ENCODE measurements at places on chromosomes 6 and 20. TPM values are rescaled to one million over a fixed set of nuclear protein-coding genes. Genes with fewer than 3 reads are reported as not detected.

The RAET1L gene
- not detected for total RNA-seq

- H3K4me3 ChIP-seq, result no peak overlapping the region
- no peak for DNase-seq
- H3K4me1 ChIP-seq, result no peaks in the 10 kb centered on the region
- no peaks in the 10 kb centered on the region for H3K27me3 ChIP-seq
- no peak overlapping the region for H3K27ac ChIP-seq
Observed at GRCh38 chr20:24033151-24033550, 44.6 kb upstream of the GGTLC1 start.

DNA sequence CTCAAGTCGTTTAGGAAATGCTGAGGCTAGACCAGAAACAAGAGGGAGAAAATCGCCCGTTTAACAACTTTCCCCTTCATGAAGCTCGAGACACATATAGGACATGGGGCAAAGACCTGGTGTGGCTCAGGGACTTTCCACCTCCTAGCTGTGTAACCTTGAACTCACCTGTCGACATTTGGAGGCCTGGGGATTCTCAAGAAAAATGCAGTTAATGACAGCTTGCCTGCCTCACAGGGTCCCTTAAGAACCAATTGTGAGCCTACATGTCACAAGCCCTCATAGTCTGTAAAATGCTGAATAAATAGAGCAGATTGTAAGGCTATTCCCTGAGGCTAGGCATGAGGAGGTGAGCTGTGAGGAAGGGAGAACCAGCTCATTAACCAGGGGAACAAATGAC is 35.1 kb downstream of the MGME1 start:
- peaks cover 8% of the 10 kb centered on the region for H3K4me1 ChIP-seq
- DNase-seq, result no peak
- no peak overlapping the region for H3K27ac ChIP-seq
- no peak overlapping the region for H3K4me3 ChIP-seq
- no peaks in the 10 kb centered on the region for H3K36me3 ChIP-seq

GRCh38 chr6:14459315-14459714 is 341.7 kb downstream of the CD83 start:
- H3K36me3 ChIP-seq, result no peaks in the 10 kb centered on the region
- no peak overlapping the region for H3K4me3 ChIP-seq
- H3K4me1 ChIP-seq, result peaks cover 27% of the 10 kb centered on the region
- H3K27ac ChIP-seq, result peak overlapping the region; percentile 11
- H3K27me3 ChIP-seq, result peaks cover 2% of the 10 kb centered on the region

- DNase-seq, result no peak
- H3K4me1 ChIP-seq, result peaks cover 8% of the 10 kb centered on the region
- H3K36me3 ChIP-seq, result no peaks in the 10 kb centered on the region
- H3K27me3 ChIP-seq, result peaks cover 15% of the 10 kb centered on the region
- no peak overlapping the region for H3K27ac ChIP-seq
Observed at GRCh38 chr20:50272724-50273446, 82.3 kb downstream of the CEBPB start.

GRCh38 chr6:116265041-116265829 is 11.4 kb upstream of the TSPYL4 start:
- no peak overlapping the region for H3K4me3 ChIP-seq
- no peaks in the 10 kb centered on the region for H3K27me3 ChIP-seq
- peak; percentile 39 for DNase-seq

GRCh38 chr6:75579951-75580350 is 21.7 kb upstream of the SENP6 start:
- peaks cover 17% of the 10 kb centered on the region for H3K27me3 ChIP-seq
- no peak overlapping the region for H3K27ac ChIP-seq
- no peak overlapping the region for H3K4me3 ChIP-seq
